ENCODE measurements at places on chromosomes 3 and 15.

DNA sequence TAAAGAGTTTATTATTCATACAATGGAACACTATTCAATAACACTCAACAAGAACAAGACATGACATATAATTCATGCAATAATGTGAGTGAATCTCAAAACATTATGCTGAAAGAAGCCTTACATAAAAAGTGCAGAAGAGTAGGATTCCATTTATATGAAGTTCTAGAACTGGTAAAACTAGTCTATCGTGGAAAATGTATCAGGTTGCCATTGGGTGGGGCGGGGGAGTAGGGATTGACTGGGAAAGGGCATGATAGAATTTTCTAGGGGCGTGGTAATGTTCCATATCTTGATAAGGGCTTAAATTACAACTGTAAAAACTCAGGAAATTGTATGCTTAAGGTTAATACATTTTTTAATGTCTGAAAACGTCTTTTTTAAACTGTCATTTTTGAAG, 247.9 kb downstream of the SATB1 start:
- no peak for DNase-seq

- DNase-seq, result no peak
Observed at GRCh38 chr3:99929745-99930139, 112.1 kb downstream of the CMSS1 start.

DNA sequence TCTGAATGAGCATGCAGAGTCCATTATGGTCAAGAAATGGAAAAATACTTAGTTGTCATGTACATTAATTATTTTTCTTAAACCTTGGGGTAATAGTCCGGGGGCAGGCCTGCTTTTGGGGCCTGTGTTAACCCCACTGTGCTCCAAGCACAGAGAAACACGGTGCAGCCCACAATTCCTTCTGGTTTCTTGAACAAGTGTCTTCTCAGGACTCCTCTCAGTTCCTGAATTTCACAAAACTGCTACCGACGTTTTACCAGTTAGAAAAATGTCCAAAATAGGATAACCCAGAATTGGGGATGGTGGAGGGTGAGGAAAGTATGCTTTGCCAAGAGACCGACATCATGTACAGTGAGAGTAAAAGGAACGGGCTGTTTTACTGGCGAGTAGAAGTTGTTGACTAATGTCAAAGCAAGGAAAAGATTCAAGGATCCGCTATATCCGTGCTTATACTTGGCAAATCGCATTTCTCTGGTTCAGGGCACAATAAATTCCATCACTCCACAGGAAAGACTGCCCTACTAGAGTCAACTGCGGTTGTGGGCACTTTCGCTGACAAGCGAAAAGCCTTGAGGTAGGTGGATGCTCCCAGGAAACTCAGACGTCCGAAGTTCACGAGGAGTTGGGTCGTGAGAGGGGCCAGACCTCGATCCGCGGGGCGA, 495 bp upstream of the NXPE3 start:
- DNase-seq, result no peak

DNA sequence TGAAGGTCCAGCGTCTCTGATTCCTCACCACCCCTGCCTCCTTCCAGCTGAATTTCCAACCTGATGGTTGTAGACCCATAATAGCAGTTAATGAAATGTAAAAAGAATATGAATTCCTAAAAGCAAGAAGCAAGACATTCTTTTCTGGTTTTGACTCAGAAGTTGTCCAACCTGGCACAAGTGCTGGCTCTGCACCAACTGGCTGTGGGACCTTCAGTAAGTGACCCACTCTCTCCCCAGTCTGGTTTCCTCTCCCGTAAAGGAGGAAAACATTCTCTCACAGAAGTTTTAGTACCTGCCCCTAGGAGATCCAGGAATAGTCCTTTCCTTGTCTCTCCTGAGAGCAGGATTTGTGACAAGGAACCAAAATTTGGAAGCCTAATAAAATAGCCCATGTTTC, 236.9 kb upstream of the TRIM42 start:
- no peak for DNase-seq

- no peak for DNase-seq
Observed at GRCh38 chr3:76010252-76010651, 224.9 kb upstream of the ZNF717 start.

DNA sequence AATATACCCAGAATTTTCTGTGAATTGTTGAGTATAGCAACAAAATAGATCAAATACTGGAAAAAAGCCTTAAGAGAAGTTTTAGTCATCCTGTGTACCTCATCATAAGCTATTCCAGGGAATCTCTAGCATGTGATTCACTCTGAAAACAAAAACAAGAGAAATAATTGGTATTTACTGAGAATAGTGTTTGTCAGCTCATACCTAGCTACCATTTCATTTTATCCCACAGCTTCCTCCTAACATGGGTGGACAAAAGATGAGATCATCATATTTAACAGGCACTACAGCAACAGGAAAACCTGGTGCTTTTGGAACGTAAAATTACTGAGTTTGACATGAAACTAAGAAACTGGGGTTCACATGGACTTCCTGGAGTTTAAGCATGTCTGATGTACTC, 753.5 kb upstream of the NECTIN3 start:
- no peak for DNase-seq

GRCh38 chr3:172038798-172039435, 461 bp upstream of the FNDC3B start:
- no peak for DNase-seq

DNA sequence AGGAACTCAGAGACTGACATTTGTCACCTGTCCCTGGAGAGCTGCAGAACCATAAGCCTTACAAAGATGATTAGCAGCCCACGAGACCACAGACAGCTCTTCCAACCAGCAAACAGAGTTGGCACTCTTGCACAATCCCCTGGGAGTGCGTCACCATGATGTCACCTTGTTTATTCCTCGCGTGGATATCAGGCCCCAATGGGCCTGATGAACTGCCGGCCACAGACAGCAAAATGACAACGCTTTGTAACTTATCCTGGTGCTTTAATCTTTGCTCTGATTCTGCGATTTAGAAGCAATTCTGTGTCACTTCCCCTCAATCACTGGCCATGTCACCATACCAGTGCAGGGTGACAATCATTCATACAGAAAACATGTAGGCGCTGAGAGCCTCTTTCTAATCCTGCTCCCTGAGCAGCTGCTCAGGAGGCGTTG, 89.2 kb downstream of the TAMM41 start:
- peak; percentile 72 for DNase-seq

- no peak for DNase-seq
Observed at GRCh38 chr3:73558727-73559075, 66.0 kb downstream of the PDZRN3 start.

GRCh38 chr3:177777699-177778098, 580.4 kb upstream of the TBL1XR1 start:
- peak; percentile 75 for DNase-seq

DNA sequence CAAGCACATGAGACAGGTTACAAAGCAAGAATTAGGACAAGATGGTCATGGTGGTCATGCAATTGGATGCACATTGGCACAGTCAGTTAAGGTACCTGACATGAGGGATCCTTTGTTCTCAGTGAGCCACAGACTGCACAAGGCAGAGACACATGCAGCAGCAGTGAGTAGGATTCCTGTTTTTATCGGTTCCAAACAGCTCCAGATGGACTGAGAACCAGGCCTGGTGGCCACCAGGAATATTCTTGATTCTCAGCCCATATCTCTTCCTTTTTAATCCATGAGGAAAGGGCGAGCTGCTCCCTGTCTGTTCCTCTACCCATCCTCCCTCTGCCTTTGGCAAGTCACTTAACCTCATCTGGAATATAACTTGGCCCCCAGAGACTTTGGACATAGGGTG, 410.8 kb downstream of the GAP43 start:
- DNase-seq, result no peak

- DNase-seq, result peak; percentile 44
Observed at GRCh38 chr3:71541313-71541712, 42.2 kb downstream of the FOXP1 start.

GRCh38 chr15:77311618-77312398, 108.1 kb downstream of the PEAK1 start:
- DNase-seq, result no peak

GRCh38 chr15:47331829-47332393, 385.4 kb upstream of the SEMA6D start:
- DNase-seq, result no peak

DNA sequence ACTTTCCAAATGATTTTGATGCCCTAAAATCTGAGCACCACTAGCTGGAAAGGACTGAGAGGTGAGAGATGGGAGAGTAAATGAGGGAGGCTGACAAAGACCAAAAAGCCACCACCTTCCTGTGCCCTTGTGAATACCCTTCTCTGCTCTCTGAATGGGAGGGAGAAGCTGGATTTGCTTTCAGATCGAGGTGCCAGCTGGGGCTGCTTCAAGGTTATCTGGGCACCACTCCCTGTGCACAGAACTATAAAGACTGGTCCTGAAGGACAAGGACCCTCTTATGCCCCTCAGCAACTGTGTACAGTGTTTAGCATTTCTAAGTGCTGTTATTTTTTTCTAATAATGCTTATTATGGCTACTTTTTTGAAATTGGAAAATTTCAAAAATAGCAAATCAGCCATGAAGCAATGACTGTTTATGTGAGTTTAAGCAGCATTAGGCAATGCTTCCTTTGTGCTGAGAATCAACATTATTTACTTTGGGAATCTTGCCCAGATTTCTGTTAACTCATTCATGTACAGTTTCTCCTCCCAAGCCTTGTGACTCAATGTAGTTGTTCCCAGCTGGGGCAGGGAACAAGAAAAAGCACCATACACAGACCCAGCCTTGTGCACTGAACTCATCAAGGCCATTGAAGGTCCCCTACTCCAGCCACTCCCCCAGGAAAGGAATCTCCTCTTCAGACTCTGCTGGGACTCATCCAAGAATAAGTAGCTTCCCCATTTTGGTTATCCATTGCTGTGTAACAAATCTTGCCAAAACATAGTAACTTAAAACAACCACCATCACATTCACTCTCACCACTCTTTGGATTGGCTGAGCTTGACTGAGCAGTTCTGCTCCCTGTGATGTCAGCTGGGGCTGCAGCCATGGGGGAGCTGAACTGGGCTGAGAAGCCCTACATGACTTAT, 37.3 kb upstream of the CDV3 start:
- no peak for DNase-seq

DNA sequence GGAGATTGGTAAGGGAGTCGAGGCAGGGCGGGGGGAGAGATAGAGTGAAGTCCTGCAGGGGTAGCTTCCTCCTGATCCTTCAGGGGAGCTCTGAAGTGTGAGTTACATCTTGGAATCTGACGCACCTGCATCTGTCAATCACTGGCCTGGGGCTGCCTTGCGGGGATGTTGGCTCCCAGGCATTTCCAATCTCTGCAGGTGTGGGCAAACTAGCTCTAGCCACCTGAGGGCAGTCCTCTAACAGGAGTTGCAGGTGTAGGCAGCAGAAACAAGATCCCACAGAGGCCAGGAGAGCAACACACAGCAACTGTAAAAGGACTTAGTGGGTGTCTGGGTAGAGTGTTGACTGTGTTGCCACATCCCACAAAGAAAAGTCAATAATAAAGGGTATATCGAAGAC, 63.6 kb downstream of the ZNF621 start:
- no peak for DNase-seq

DNA sequence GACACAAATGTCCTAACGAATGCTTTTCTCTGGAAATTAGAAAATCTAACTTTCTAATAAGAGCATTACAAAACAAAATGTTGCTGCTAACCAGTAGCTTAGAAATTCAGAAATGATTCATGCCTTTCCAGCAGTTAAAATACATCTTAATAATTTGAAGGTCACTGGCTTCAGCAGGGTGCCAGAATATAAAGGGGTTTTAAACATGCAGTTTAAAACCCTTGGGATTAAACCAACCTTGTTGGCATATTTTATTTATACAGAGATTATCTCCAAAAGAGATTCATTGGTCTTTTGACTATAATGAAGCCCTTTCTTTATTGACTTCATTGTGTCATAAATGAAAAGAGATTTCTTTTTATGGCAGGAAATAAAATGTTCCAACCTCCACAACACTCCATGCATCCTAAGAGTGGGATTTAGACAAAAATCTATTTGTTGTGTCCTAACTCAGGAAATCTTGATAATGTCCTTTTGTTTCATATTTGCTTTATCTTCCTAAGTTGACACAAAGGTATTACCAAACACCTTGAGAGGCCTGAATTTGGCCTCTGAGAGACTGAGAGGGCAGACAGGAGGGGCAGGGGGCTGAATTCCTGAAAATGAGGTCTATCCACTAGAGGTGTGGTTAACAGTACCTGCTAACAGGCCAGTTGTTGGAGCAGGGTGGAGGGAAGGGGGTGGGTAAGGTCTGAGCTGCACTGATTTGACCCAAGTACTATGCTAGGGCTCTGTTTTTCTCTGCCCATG, 124.4 kb downstream of the FEZF2 start:
- DNase-seq, result no peak

GRCh38 chr15:59946084-59946483, 58.0 kb upstream of the FOXB1 start:
- no peak for DNase-seq

- no peak for DNase-seq
Observed at GRCh38 chr3:32110233-32110760, 3.9 kb downstream of the GPD1L start.

- DNase-seq, result no peak
Observed at GRCh38 chr3:176442326-176442725, 755.0 kb downstream of the TBL1XR1 start.

DNA sequence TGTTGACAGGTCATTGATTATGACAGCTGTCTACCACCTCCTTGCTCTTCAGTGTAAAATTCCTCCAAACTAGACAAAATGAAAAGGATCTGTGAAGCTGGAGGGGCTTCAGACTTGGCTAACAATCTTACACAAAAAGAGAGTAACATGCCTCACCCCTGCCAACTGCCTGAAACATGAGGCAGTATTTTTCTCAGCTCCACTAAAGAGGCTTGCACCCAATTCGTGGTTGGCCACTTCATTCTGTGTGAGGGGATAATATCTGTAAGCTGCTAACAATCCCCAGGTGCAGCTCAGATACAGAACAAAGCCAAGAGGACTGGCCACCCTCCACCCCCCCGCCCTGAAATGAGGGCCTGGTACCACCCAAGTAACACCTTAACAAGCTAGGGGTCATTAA, 2.8 kb downstream of the MB21D2 start:
- peak; percentile 92 for DNase-seq

- no peak for DNase-seq
Observed at GRCh38 chr3:49841806-49842205, 14.6 kb downstream of the TRAIP start.

DNA sequence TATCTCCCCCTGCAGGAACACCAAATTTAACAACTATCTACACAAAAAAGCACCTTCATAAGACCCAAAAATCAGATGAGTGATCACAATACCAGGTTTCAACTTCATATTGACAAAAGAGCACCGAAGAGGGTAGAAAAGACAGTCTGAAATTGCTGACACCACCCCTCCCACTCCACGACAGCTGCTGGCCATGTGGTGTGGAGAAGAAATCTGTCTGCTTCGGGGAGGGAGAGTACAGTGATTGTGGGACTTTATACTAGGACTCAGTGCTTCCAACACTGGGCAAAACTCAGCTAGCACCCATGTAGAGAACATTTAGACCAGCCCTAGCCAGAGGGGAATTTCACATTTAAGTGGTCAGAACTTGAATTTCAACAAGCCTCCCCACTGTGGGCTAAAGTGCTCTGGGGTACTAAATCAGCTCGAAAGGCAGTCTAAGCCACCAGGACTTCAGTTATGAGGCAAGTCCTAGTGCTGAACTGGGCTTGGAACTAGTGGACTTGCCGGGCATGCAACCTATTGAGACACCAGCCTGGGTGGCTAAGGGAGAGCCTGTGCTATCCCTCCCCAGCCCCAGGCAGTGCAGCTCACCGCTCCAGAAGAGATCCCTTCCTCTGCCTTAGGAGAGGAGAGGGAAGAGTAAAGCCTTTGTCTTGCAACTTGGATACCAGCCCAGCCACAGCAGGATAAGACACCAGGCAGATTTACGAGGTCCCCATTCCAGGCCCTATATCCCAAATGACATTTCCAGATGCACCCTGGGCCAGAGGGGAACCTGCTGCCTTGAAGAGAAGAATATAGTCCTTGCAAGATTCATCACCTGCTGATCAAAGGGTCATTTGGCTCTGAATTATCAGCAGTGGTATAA, 44.6 kb upstream of the POU1F1 start:
- peak; percentile 0 for DNase-seq

Data from NCI-H524 (cell line).